ENCODE measurements at places on chromosomes 2 and 18.

DNA sequence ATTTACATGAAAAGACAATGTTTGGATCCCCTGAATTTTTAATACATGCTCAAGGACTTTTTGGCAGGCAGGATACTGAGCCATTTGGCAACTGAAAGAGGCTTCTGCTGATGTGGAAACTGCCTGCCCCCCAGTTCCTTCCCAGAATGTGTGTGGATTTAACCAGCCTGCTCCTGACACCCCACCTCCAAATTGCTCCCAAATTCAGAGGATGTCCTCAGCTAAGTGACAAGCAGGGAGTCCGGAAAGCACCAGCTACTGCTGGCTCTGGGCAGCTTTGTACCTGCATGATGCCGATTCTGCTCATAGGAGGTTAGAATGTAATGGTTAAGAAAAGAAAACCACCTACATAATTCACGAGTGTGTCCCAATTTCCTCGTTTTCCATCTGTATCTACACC lies 197.5 kb downstream of the CDH20 start:
- DNase-seq = no peak

- DNase-seq = no peak
These were observed 12.3 kb upstream of the SPP2 start for GRCh38 chr2:234038076-234038802.

DNA sequence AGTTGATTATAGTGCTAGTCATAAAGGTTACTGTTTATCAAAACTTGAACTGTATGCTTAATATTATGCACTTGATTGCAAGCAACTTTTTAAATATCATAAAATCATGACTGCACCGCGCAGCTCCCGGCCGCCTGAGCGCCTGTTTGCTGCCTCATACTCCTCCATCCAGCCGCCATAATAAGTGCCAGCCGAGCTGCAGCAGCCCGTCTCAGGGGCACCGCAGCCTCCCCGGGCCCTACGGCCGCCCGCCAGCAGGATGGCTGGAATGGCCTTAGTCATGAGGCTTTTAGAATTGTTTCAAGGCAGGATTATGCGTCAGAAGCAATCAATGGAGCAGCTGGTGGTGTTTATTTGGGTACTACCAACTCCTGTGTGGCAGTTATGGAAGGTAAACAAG lies 337.2 kb downstream of the PAX3 start:
- DNase-seq = no peak

DNA sequence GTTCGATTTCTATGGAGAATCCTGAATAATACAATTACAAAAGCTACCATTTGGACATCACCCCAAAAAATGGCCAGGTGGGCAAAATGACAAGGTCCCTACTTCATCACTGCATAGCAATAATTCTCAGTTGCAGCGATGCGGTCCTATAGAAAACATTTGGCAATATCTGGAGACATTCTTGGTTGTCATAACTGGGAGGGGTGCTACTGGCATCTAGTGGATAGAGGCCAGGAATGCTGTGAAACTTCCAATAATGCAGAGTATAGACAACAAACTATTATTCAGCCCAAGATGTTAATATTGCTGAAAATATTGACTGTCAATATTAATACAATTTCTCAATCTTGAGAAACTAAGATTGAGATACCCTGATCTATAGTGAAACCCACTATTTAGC lies 637.8 kb upstream of the PKDCC start:
- no peak for DNase-seq

GRCh38 chr2:9781252-9781651 lies 62.0 kb upstream of the TAF1B start:
- DNase-seq = no peak

DNA sequence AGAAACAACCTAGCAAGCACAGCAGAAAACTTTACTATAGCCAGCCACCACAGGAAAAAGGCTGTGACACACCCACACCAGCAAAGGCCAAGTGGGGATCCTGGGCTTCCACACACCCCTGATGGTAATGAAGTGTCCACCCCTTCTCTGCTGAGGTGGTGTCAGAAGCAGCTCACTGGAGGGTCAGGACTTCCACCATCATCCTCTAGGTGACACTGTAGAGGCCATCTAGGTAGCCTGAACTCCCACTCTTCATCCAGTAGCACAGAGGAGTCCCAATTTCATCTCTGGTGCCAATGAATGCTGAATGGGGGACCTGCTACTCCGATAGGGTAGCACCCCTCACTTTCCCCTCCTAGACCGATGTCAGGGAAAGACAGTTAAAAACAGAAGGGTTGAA lies 1544.4 kb downstream of the LRP1B start:
- no peak for DNase-seq

- no peak for DNase-seq
These were observed 291.5 kb upstream of the CCDC68 start for GRCh38 chr18:55250768-55251173.

DNA sequence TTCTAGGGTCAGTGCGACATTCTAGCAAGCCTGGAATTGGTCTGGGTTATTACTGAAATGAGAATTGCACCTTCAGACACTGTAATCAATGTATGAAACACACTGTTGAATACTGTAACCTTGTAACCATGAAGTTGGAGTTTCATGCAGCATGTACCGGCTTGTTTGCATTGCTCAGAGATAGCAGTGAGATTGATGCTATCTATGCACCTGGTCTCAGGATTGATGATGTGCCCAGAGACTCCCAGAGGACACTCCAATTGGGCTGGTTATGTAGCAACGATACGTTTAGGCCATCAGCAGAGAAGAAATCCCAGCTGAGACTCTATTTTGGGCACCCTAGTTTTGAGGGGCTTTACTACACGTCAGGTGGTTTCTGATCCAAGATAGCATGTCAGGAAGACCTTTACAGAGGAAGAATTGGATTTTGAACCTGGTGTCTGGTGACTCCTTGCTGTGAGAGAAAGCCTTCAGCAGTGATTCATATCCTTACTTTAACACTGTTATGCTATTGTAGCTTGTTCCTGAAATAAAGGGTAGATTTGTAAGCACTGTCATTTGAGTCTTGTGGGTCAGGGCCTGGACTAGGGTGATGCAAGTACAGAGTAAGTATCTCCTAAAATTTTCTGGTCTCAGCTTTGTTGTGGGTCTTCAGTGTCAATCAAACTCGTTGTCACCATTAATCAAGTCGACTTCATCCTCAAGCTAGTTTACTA lies 305.1 kb upstream of the GULP1 start:
- DNase-seq = no peak

DNA sequence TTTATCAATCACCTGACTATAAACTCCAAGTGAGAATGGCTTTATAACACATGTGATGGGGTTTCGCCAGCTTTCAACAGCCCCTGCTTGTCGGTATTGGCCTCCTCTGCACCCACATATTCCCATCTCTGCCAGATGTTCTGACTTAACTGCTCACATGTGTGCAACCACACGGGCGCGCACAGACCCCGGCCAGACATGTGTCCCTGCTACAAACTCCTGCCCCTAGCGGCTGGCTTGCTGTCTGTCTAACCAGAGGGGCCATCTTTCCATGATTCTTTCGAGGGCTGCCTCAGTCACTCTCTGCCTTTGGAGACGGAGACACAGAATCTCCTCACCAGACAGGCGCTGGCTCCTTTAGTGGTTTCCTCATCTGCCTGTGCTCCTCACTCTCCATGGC lies 15.3 kb downstream of the STON1 start:
- no peak for DNase-seq

GRCh38 chr2:153858250-153858649 lies 13.5 kb upstream of the GALNT13 start:
- DNase-seq = no peak

DNA sequence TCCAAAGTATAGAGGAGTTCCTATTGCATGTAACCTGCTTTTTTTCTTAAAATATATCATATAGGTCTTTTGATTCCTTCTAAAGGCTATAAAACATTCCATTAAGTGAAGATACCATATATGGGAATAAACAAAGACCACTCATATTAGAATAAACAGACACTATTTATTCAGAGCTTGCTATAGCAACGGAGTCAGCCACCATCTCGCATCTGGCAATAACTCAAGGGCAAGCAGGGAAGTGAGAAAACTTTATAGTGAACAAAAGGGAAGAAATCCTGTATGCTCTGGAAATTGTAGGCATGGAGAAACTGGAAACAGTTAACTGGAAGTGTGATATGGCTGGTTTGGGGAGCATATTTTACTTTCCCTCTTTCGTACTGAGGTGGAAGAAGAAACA lies 301.9 kb downstream of the PTH2R start:
- DNase-seq = no peak
